Natural killer cell treated with Interleukin-12 subunit alpha and Interleukin-12 subunit beta and Interleukin-15 and Interleukin-18, amount 100 ng/mL, for 72 hours (primary cell): ENCODE measurements at places on chromosomes 4 and X. TPM values are rescaled to one million over a fixed set of nuclear protein-coding genes. Genes with fewer than 3 reads are reported as not detected.

DNA sequence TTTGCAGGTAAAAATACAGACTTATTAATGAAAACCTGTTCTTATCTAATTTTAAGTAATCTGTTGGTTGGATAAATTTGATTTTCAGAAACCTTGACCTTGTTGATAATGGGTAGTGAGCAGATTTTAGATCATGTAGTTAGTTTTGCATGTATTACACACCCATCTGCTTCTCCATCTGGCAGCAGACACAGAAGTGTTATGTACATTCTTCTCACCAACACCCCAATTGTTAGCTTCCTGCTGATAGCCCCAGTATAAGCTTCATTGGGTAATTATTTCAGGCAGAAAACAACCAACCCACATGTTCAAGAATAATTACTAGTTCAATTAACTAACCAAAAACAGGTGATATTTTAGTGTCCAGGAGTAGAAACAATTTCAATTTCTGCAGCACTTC lies 1740.5 kb upstream of the AGA start:
- no peak overlapping the region for H3K4me3 ChIP-seq
- no peaks in the 10 kb centered on the region for H3K4me1 ChIP-seq
- H3K27me3 ChIP-seq: no peaks in the 10 kb centered on the region
- no peak overlapping the region for H3K27ac ChIP-seq
- H3K36me3 ChIP-seq: peaks cover 4% of the 10 kb centered on the region

- no peak overlapping the region for H3K27ac ChIP-seq
- H3K27me3 ChIP-seq: peaks cover 7% of the 10 kb centered on the region
- DNase-seq: no peak
- H3K4me1 ChIP-seq: no peaks in the 10 kb centered on the region
- no peaks in the 10 kb centered on the region for H3K36me3 ChIP-seq
Observed at GRCh38 chrX:39950018-39950688, 147.6 kb downstream of the BCOR start.

DNA sequence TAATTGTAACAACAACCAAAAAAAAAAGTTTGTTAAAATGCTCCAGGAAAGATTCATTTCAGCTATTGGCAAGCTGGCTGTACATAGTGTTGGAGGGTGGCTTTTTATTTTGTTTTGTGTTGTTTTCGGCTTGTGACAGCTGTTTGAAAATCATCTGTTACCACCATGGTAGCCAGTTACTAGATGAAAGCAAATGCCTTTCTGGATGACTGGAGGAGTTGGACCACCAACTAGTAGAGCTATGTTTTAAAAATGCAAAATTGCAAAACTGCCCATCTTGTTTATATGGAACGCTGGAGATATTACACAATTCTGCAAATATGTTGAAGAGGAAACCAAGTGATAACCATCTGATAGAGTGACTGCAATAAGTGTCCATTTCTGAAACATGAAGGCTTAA lies 53.2 kb upstream of the TNIP3 start:
- H3K27ac ChIP-seq: no peak overlapping the region
- peaks cover 36% of the 10 kb centered on the region for H3K4me1 ChIP-seq
- H3K36me3 ChIP-seq: no peaks in the 10 kb centered on the region
- no peak for DNase-seq
- no peak overlapping the region for H3K4me3 ChIP-seq
- peaks cover 6% of the 10 kb centered on the region for H3K27me3 ChIP-seq

- H3K27ac ChIP-seq: no peak overlapping the region
- no peak for DNase-seq
Observed at GRCh38 chrX:131322651-131323050, 33.5 kb upstream of the IGSF1 start.

GRCh38 chrX:112053169-112053568 lies 29.4 kb downstream of the TRPC5 start:
- H3K27me3 ChIP-seq: no peaks in the 10 kb centered on the region
- H3K27ac ChIP-seq: no peak overlapping the region
- no peak overlapping the region for H3K4me3 ChIP-seq
- H3K36me3 ChIP-seq: no peaks in the 10 kb centered on the region
- no peak for DNase-seq
- no peaks in the 10 kb centered on the region for H3K4me1 ChIP-seq

- no peak for DNase-seq
- H3K27ac ChIP-seq: no peak overlapping the region
- no peaks in the 10 kb centered on the region for H3K4me1 ChIP-seq
- no peaks in the 10 kb centered on the region for H3K36me3 ChIP-seq
- H3K27me3 ChIP-seq: no peaks in the 10 kb centered on the region
Observed at GRCh38 chr4:156870861-156871260, 100.7 kb downstream of the PDGFC start.

DNA sequence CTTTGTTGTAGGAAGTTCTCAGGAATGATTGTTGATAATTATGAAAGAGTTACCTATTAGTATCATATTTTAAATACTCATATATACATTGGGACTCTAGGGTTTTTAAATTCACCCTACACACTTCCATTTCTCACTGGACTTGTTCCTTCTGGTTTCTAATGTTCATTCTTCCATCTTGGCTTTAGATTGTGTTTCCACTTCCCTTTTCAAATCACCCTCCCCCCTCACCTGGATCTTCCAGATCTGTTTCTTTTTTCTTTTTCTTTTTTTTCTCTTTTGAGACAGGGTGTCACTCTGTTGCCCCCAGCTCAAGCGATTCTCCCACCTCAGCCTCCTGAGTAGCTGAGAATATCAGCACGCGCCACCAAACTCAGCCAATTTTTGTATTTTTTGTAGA lies 6.7 kb upstream of the KIT start:
- no peak overlapping the region for H3K4me3 ChIP-seq
- no peak overlapping the region for H3K27ac ChIP-seq
- H3K36me3 ChIP-seq: no peaks in the 10 kb centered on the region
- no peaks in the 10 kb centered on the region for H3K4me1 ChIP-seq
- peaks cover 10% of the 10 kb centered on the region for H3K27me3 ChIP-seq

GRCh38 chr4:152880263-152880662 lies 55.9 kb upstream of the FHDC1 start:
- no peak overlapping the region for H3K27ac ChIP-seq
- no peak overlapping the region for H3K4me3 ChIP-seq
- no peak for DNase-seq
- H3K27me3 ChIP-seq: no peaks in the 10 kb centered on the region

The SPANXC gene
- total RNA-seq: not detected

The PI4K2B gene
- 31.3 TPM for total RNA-seq

The SSX4B gene
- not detected for total RNA-seq
